ENCODE measurements at places on chromosomes 2 and 18. TPM values are rescaled to one million over a fixed set of nuclear protein-coding genes. Genes with fewer than 3 reads are reported as not detected.

The LYG1 gene
- total RNA-seq: 1.5 TPM

- DNase-seq: no peak
Measured at GRCh38 chr18:9260388-9261380, 73.9 kb upstream of the TWSG1 start.

- DNase-seq: no peak
Measured at GRCh38 chr2:122028371-122029100, 273.1 kb downstream of the TSN start.

DNA sequence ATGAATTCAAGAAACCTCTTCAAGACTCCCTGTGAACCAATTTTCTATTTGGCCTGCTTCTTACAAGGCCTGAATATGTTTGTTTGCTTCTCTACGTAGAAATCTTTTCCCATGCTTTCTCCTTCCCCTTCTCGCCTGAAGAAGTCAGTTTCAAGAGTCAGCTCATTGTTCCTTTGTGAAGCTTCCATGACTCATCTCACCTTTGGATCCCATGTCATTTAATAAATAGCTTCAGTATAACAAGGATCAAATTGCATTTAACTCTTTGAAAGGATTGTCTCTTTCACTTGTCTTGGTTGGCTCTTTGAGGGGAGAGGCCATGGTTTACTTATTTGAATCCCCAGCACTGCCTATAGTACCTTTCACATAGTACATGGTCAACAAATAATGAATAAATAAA, 28.4 kb downstream of the CPS1 start:
- no peak for DNase-seq

DNA sequence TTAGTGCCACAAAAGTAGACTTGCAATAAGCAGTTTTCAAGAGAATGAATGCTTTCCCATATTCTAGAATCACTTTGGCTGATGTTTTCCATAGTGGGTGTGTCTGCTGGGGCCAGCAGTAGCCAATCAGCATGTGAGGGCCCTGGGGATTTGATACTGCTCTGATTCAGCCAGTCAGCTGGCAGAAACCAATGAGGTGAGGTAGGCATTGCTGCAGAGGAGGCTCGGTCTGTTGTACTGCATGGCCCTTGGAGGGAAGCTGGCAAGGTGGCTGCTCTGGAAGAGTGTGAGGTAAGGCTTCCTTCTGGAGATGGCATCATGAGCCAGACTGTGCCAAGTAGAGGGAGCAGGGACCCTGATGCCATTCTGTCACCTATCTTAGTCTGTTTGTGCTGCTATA, 22.7 kb downstream of the TMEM87B start:
- no peak for DNase-seq

- no peak for DNase-seq
Measured at GRCh38 chr2:151315381-151315903, 26.0 kb upstream of the NMI start.

DNA sequence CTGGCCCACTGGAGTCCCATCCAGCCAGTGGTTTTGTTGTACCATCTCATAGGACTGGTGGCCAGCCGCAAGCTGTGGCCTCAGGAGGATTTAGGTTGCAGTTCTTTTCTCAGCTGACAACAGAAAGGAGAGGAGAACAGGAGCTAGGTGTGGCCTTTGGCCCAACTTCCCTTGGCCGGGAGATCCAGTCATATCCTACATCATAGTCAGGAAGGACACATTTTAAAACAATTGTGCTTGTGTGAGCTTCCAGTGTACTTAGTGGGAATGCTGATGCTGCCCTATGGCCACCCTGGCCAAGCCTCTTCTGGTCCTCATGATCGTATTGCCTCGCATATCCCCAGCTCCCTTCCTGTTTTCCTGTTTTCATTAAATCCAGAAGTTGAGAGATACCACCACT, 98.1 kb downstream of the WDSUB1 start:
- DNase-seq: no peak

- no peak for DNase-seq
Measured at GRCh38 chr2:23549051-23549450, 164.1 kb downstream of the KLHL29 start.

GRCh38 chr2:189515264-189515663, 65.3 kb downstream of the SLC40A1 start:
- DNase-seq: no peak
